ENCODE measurements at places on chromosomes 3 and 15. TPM values are rescaled to one million over a fixed set of nuclear protein-coding genes. Genes with fewer than 3 reads are reported as not detected.

DNA sequence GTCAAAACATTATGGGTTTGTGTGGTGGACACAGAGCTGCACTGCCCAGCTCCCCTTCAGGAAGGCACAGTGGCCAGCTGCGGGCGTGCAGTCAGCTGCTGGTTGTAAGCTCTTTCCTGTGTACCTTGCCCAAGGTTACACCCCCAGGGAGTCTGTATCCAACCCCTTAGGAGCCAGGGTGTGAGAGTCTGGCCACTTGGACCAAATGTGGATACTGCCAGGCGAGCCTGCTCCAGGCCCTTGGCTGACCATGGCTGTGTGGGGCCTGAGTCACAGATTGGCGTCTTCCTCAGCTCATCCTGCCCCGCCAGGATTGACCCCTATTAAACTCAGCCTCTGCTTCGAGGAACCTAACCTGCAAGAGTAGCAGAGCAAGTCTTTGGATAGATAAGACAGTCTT, 56.9 kb downstream of the ABHD5 start:
- no peak for DNase-seq

SLCO3A1 gene
- 11.9 TPM for total RNA-seq

GPD1L gene
- 9.7 TPM for total RNA-seq

BOC gene
- 1.8 TPM for total RNA-seq

GRCh38 chr15:41585127-41586047, 26.4 kb downstream of the TYRO3 start:
- no peak for DNase-seq

DNA sequence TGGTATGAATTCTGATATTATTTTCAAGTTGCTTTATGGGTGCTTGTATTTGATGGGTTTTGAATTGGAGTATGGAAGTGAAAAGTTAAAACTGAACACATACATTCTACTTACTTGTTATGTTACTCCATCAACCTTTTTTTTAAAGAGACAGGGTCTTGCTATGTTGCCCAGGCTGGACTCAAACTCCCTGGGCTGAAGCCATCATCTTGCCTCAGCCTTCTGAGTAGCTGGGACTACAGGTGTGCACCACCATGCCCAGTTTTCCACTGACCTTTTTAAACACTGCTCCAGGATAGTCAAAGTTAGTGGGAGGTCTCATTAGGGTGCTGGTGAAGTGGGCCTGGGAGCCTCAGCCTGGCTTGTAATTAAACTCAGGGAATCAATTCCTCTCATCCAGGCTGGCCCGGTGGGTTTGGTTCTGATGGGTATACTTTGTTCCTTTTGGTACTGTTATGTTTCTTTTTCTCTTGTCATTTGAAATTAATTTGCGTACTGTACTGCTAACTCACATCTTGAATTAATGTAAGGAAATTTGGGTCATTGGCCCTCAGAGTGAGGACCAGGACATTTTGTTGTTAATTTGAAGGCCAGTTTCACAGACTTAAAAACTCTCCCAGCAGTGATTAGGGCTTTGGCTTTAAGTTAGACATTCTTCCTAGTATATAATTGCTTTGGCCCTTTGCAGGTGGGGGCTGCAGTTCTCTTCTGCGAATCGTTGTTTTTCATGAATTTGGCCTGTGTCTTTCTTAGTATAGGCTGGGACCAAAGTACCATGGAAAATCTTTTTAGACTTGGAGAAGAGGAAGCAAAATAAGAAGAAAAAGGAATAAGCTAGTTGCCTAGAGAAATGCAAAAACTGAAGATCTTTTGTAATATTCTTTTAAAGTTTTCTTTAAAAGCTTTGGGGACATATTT, 66.9 kb downstream of the FNDC3B start:
- DNase-seq = no peak

DNA sequence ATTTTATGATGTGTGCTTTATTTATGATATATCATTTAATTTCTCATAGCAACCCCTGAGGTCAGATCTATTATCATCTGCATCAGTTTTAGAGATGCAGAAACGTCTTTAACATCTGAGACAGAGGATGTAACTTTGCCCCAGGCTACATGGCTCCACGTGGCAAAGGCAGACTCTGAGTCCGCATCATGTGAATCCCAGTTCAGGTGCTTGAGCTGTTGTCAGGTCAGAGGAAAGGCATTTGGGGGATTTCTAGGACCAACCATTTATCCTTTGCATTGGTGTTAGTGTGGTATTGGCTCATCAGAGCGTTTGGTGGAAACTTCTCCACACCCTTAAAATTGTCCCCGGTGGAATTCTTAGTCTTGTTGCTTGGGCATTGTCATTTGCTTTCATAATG, 10.8 kb downstream of the CACNA2D3 start:
- DNase-seq = no peak

- DNase-seq = no peak
Measured at GRCh38 chr3:117137065-117137464, 427.5 kb downstream of the TUSC7 start.

CAMP gene
- 2.4 TPM for total RNA-seq

GRCh38 chr15:52483707-52484106, 45.0 kb downstream of the MYO5A start:
- DNase-seq = peak; percentile 46

DNA sequence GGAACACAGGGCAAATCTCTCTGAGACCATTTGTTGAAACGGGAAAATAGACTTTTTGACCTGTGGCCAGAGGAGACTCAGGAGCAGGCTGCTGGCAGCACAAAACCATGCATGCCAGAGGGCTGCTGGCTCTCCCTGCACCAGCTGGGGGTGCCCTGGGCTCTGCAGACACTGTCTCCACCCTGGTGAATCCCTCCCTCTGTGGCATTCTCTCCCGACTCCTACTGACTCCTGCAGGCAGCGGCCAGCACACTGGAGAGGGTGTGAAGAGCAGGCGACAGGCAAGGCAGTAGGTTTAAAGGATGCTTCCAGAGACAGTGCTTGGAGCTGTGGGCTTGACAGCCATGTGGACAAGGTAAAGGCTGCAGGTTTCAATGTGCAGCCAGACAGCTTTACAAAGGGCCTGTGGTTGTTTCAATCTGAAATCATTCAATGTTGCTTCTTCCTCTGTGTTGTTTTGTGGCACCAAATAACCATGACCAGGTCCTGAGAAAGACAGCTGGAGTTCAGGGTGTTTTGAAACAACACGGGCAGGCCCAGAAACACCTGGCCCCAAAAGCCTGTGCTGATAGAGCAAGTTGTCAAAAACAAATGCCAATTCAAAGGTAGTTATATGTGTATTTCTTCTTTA, 431.0 kb upstream of the ATP10A start:
- no peak for DNase-seq

- no peak for DNase-seq
Measured at GRCh38 chr3:149635396-149635795, 22.4 kb downstream of the WWTR1 start.

DNA sequence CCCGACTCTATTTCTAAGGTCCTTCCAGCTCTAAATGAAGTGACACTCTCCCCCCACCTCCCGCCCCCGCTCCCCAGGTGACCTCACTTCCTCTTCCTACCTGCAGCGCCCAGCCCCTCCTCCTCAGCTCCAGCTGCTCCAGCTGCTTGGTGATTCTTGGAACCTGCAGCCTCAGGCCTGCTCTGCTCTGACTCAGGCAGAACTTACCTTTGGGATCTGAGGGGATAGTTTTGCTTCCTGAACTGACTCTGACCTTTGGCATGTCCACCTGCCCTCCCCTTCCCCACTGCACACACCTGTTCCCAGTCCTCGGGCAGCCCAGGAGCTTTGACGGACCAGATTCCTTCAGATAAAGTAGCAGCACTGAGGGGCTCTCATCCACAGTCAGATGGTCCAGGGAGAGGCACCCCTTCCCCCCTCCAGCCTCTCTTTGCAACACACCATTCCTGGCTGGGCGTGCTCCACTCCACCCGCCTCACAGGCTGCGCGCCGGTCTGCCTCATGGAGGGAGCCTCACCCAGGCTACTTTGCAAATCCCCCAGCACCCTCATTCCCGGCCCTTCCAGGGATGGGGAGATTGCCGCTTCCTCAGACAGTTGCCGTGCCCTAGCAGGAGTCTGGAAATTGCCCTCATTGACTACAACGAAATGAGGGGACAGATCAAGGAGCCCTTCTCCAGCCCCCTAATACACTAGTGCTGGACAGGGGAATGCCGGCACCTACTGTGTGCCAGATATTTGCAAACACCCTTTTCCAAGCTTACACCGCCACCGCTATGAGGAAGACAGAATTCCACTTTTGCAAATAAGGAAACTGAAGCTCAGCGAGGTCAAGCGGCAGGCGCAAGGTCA, 692 bp upstream of the C15orf39 start:
- DNase-seq = peak; percentile 77

CLDN11 gene
- not detected for total RNA-seq

- DNase-seq = no peak
Measured at GRCh38 chr15:78907577-78907976, 34.9 kb downstream of the MORF4L1 start.

DNA sequence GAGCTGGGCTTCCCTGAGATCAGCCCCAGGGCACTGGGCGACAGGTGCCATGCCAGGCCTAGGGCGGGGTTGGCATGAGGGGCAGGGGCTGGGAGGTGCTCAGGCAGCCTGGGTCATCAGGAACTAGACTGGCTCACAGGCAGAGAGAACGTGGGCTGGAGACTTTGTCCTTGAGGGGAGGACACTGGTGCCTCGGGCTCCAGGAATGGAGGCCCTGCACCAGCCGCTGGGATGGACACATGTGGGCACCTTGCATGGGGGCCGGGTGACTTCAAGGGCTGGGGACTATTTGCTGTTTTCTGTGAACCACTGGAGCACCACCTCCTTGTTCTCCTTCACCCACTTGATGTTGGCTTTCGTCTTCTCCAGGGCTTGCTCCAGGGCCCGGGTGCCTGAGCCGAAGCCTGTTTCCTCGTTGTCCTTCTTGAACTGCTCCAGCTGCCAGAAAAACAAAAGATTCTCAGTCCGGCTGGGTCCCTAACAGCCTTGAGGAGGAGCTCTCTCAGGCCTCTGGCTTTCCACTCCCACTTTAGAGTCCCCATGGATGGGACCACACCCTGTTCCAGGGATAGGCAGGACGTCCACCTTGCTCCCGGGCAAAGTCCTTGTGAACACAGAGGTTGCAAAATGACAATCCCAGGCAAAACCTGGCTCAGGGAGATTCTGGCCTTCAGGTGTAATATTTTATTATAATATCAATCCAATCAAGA, 9.1 kb downstream of the MESP2 start:
- peak; percentile 58 for DNase-seq

DNA sequence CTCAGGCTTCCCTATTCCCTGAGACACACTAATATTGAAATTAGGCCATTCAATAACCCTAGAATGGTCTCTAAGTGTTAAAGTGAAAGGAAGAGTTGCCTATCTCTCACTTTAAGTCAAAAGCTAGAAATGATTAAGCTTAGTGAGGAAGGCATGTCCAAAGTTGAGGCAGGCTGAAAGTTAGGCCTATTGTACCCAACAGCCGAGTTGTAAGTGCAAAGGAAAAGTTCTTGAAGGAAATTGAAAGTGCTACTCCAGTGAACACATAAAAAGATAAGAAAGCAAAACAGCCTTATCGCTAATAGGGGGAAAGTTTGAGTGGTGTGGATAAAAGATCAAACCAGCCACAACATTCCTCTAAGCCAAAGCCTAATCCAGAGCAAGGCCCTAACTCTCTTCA, 117.9 kb upstream of the SPATA12 start:
- DNase-seq = no peak

DNA sequence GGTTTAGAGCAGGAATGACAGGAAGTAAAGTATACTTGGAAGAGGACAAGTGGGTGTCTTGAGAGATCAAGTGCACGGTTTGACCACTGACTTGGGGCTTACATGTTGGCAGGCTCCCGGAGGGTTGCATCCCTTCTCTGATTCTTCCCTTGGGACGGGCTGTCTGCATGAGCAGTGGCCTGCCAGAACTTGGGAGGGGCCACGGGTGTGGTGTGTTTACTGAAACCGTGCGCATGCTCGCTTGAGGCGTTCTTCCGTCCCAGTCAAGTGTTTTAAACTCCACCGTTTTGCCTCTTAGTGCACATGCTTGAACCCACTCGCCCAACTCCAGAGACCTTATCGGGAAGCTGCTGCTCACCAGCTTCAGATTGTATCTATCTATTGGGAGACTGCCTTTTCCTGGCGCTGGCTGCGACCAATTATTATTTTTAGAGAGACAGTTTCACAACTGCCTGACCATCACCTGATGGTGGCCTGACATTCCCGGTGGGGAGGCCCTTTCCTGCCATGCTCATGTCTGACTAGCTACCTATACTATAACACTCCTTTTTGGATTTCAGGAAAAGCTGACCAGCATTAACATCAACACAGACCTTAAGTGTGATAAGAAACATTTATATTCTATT, 14.9 kb upstream of the C3orf22 start:
- no peak for DNase-seq

GRCh38 chr15:56640127-56640526, 93.2 kb downstream of the ZNF280D start:
- DNase-seq = no peak

DNA sequence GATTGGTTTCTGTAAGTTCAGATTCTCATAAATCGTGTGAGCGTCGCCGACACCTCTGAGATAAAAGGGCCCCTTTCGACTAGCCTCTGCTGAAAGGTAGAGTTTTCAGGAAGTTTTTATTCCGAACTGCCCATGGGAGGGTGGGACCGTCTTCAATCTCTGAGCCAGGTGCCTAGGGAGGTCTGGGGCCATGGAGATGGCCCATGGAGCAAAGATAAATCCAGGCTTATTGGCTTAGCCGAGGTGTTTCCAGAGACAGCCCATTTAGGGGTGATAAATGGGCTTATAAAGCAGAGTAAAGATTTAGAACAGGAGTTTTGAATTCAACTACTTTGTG, 442 bp downstream of the QTRT2 start:
- no peak for DNase-seq

- DNase-seq = no peak
Measured at GRCh38 chr3:28673446-28673845, 324.8 kb upstream of the AZI2 start.

MNS1 gene
- total RNA-seq = 1.5 TPM

DNA sequence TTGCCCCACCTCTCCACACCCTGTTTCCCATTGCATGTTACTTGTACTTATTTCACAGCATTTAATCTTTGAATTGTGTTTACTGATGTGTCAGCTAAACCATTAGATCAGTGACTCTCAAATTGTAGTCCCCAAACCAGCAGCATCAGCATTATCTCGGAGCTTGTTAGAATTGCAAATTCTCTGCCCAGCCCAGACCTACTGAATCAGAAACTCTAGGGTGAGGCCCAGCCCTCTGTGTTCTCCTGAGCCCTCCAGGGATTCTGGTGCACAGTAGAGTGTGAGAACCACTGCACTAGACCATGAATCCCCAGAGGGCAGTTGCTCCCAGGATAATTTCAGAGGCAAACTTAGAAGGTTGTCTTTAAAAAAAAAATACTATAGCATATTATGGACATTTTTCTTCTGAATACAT, 13.0 kb downstream of the PLD1 start:
- DNase-seq = peak; percentile 41

- DNase-seq = no peak
Measured at GRCh38 chr3:159131376-159131775, 329.5 kb downstream of the MFSD1 start.

FBXO40 gene
- total RNA-seq = not detected

NR1I2 gene
- total RNA-seq = not detected

DNA sequence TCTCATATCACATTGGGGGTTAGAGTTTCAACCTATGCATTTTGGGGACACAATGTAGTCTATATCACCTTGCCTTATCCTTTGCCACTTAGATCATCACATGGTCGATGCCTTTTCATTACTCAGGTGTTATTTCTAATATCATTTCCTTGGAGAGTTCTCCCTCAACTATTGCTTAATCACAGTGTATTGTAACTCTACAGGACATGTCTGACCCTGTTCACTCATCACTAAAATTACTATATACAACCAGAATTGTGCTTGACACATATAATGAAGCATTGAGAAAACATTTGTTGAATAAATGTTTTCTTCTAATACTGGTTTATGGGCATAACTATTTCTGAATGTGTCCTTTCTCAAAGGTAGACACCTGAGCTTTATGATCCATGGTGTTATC, 207.4 kb downstream of the EPHA6 start:
- DNase-seq = peak; percentile 11

RPL29 gene
- 1,602 TPM for total RNA-seq

Measured in MCF 10A (cell line).